Amniotic stem cell (primary cell): ENCODE measurements at places on chromosomes 7 and 10.

- DNase-seq: no peak
Observed at GRCh38 chr7:74544706-74545469, 91.2 kb downstream of the GTF2IRD1 start.

GRCh38 chr10:21494191-21495001 lies 31.1 kb downstream of the SKIDA1 start:
- no peak for DNase-seq

GRCh38 chr10:127720142-127720541 lies 16.8 kb upstream of the FOXI2 start:
- DNase-seq: no peak

GRCh38 chr7:125661-126060 lies 66.7 kb upstream of the FAM20C start:
- no peak for DNase-seq

GRCh38 chr10:14584661-14585060 lies 190.0 kb downstream of the FAM107B start:
- DNase-seq: no peak

DNA sequence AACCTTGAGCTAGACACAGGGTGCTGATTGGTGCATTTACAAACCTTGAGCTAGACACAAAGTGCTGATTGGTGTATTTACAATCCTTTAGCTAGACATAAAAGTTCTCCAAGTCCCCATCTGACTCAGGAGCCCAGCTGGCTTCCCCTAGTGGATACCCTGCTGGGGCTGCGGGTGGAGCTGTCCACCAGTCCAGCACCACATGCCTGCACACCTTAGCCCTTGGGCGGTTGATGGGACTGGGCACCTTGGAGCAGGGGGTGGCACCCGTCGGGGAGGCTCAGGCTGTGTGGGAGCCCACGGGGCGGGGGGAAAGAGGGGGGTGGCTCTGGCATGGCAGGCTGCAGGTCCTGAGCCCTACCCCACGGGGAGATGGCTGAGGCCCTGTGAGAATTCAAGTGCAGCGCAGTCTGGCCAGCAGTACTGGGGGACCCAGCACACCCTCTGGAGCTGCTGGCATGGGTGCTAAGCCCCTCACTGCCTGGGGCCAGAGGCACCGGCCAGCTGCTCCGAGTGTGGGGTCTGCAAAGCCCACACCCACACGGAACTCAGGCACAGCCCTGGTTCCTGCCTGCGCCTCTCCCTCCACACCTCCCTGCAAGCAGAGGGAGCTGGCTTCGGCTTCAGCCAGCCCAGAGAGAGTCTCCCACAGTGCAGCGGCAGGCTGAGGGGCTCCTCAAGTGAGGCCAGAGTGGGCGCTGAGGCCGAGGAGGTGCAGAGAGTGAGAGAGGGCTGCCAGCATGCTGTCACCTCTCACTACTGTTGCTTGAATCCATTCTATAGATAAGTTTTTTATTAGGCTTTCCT lies 369.8 kb upstream of the SMIM30 start:
- no peak for DNase-seq

DNA sequence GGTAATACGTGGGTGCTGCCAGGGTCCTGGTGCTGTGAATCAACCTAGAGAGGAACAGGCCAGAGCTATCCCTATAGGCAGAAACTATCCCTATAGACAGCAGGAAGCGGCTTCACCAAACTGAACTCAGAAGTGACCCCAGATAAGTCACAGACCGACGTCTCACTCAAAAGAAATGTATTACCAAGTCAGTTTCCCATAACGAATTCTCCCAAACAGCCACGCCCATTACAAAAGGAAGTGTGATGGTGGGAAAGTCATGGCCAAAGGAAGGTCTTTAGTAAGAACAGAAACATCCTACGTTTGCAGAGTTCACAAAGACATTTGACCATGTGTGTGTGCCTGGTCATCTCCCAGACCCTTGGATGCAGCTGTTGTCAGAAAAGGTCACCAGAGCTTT lies 470.8 kb upstream of the ADARB2 start:
- no peak for DNase-seq

DNA sequence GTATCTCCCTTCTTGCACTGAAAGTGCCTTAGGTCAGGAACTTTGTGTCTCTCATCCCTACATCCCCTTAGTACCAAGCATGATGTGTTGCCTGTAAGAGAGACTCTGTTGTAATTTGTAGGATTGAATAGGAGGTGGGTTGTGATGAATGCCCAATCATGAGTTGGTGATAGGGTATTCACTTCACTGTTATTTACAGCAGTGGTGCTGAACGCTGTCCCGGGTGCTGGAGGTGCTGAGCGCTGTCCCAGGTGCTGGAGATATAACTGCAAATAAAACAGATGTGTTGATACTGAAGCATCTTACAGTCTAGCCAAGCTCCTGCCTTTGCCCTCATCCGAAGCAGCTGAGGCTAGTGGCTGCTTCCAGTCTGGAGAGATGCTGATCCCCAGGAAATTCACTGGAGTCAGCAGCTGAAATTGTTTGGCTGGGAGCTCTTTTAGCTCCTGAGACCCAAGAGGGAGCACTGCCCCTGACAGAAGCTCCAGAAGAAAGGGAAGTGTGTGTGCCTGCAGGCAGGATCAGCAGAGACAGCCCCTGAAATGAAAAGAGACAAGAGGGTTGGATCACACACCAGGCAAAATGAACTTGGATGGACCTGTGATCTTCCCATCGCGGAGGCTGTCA lies 183.4 kb downstream of the SORCS3 start:
- DNase-seq: no peak

GRCh38 chr10:70323697-70324338 lies 40.0 kb upstream of the NPFFR1 start:
- DNase-seq: no peak

GRCh38 chr10:131870831-131871672 lies 29.8 kb upstream of the PPP2R2D start:
- no peak for DNase-seq

GRCh38 chr7:30984359-30985107 lies 20.8 kb downstream of the GHRHR start:
- DNase-seq: no peak

DNA sequence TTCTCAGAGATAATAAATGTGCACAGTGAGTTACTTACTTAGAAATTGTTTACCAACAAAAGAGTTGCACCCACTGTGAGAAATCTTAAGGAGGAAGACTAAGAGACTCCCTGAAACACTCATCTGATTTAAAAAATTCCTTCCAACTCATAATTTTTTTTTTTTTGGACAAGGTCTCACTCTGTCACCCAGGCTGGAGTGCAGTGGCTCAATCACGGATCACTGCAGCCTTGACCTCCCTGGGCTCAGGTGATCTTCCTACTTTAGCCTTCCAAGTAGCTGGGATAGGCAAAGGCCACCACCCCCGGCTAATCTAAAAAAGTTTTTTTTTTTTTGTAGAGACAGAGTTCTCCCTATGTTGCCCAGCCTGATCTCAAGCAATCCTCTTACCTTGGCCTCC lies 36.0 kb downstream of the MALSU1 start:
- DNase-seq: no peak

GRCh38 chr7:75881436-75882095 lies 2.7 kb downstream of the RHBDD2 start:
- DNase-seq: no peak

DNA sequence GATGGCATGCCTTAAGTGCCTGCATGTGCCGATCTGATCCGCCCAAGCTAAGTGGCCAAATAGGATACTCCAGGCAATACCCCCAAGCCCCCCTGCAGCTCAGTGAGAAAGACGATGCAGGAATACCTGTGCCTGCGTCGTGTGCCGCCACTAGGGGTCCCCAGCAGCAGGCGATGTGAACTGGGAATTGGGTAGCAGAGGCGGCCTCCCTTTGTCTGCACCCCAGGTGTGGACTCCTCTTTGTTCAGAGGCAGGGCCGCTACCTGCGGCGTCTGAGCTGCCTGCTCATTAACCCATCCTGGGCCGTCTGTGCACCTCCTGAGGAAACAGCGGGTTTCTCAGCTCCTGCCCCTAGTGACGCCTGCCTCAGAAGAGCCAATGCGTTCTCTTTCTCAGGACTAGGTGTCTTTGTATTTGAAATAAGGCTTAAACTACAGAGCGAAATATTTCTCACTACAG lies 4.8 kb upstream of the CHN2 start:
- no peak for DNase-seq

- DNase-seq: no peak
Observed at GRCh38 chr10:114412907-114413797, 8.8 kb upstream of the AFAP1L2 start.

DNA sequence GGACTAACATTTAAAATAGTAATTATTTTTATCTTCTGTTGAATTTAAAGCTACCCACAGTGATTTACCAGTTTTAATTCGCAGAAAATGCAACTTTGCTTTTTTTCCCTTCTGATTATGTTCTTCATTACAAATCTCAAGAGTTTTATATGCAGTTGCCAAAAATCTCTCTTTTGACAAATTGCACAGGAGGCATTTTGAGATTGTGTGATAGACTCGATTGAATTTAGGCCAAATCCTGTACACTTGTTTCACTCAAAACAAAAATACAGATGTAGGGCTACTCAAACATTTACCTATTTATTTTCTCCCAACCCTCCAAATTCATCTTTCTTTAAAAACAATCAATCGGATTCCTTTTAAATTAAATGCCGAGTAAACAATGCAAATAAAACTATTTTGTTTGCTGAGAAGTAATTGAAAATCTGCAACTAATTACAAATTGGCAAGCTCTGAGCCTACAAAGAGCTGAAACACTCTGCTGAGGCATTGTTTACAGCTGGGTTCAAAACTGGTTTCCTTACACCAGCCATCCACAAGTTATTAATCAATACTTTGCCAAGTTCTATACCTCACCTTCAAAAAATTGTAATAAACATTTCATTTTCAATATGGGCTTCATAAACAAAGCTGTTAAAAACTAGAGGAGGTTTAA lies 214.9 kb upstream of the TCF7L2 start:
- no peak for DNase-seq

GRCh38 chr7:116246357-116246756 lies 36.0 kb downstream of the TES start:
- DNase-seq: no peak

GRCh38 chr10:54011117-54011516 lies 789.9 kb downstream of the PCDH15 start:
- DNase-seq: no peak
